Cardiac muscle cell (in vitro differentiated cells and primary cell): ENCODE measurements at places on chromosomes 4 and X. TPM values are rescaled to one million over a fixed set of nuclear protein-coding genes. Genes with fewer than 3 reads are reported as not detected.
A peak's percentile ranks its signal among the peaks of the same experiment; 100 is the strongest.

Gene HS3ST1
- polyA plus RNA-seq = 0.19 and 0.40 TPM in 2 replicates

Gene ARHGAP6
- 10.5 and 14.9 TPM in 2 replicates for polyA plus RNA-seq

Gene MAGEA2B
- polyA plus RNA-seq = 0.29 TPM in 1 of 2 replicates, not detected in the other

Gene ARHGAP36
- polyA plus RNA-seq = not detected in 2 replicates

Gene TMSB15C
- 3.3 and 3.8 TPM in 2 replicates for polyA plus RNA-seq

Gene PF4V1
- not detected in 2 replicates for polyA plus RNA-seq

Gene POF1B
- polyA plus RNA-seq = 0.76 TPM in 1 of 2 replicates, not detected in the other

Gene TMEM154
- polyA plus RNA-seq = 0.21 and 1.0 TPM in 2 replicates

GRCh38 chr4:65669111-65670019, 924 bp downstream of the EPHA5 start:
- peaks cover 4% of the 10 kb centered on the region for H3K4me1 ChIP-seq
- peak overlapping the region; percentile 37 for H3K4me3 ChIP-seq
- no peak overlapping the region for H3K27ac ChIP-seq
- H3K36me3 ChIP-seq = no peaks in the 10 kb centered on the region
- H3K27me3 ChIP-seq = peaks cover 82% of the 10 kb centered on the region

GRCh38 chr4:147740176-147740575, 8.3 kb downstream of the ARHGAP10 start:
- H3K27me3 ChIP-seq = no peaks in the 10 kb centered on the region
- H3K4me1 ChIP-seq = peaks cover 12% of the 10 kb centered on the region
- H3K27ac ChIP-seq = no peak overlapping the region
- DNase-seq = no peak
- H3K4me3 ChIP-seq = no peak overlapping the region

DNA sequence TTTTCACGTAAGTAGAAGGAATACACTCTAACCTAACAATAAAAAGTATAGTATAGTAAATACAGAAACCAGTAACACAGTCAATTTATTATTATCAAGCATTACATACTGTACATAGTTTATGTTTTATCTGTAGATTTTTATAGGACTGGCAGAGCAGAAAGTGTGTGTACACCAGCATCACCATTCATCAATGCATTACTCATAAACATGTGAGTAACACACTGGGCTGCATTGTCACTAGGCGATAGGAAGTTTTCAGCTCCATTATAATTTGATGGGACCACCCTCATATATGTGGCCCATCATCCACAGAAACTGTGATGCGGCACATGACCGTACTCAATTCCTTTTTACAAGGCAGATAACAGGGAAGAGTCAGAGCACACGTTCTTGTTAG, 137.8 kb upstream of the RBPJ start:
- H3K27me3 ChIP-seq = no peaks in the 10 kb centered on the region
- no peak overlapping the region for H3K4me3 ChIP-seq
- DNase-seq = no peak
- no peak overlapping the region for H3K27ac ChIP-seq

DNA sequence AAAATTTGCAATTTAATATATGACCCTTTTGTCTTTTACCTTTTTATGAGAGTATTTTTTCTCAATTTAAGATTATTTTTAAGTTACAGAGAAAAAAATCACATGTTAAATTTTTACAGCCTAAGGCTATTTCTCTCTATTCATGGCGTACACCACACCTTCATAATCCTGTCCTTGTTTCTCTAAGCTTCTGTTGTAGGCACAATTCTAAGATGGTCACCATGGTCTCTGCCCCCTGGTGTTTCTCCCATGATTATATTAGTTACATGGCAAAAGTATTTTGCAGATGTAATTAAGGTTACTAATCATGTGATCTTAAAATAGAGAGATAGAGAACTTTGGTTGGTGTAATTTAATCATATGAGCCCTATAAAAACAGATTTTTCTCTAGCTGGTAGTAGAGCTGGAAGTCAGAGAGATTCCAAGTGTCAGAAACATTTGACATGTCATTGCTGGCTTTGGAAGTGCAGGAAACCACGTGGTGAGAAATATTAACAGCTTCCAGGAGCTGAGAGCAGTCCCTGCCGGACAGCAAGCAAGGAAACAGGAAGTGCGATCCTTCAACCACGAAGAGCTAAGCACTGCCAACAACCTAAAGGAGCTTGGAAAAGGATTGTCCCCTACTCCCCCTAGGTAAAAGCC, 89.8 kb downstream of the EIF4E start:
- H3K4me1 ChIP-seq = peaks cover 2% of the 10 kb centered on the region
- H3K4me3 ChIP-seq = no peak overlapping the region
- H3K27ac ChIP-seq = no peak overlapping the region
- no peaks in the 10 kb centered on the region for H3K36me3 ChIP-seq
- no peaks in the 10 kb centered on the region for H3K27me3 ChIP-seq

- no peaks in the 10 kb centered on the region for H3K27me3 ChIP-seq
- no peak overlapping the region for H3K4me3 ChIP-seq
- no peak for DNase-seq
- H3K27ac ChIP-seq = no peak overlapping the region
- H3K4me1 ChIP-seq = no peaks in the 10 kb centered on the region
Observed at GRCh38 chr4:80462621-80463091, 127.1 kb downstream of the CFAP299 start.

DNA sequence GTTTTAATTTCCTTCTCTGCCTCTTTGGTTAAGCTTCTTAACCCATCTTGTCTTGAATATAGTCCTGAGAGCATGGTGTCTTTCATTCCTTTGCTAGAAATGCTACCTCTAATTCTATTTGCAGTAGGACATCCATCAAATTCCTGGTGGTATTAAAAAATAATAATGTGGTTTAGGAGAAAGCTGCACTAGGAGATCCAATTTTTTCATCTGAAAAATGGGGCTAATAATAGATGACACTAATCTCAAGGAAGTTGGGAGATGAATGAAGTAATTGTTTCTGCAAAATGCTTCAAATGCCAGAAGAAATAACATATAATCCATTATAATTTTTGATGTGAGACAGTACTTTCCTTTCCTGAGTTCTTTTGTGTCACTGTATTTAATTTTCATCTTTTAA, 194.9 kb downstream of the PACRGL start:
- DNase-seq = no peak
- H3K27ac ChIP-seq = no peak overlapping the region
- no peaks in the 10 kb centered on the region for H3K4me1 ChIP-seq
- no peaks in the 10 kb centered on the region for H3K27me3 ChIP-seq
- no peak overlapping the region for H3K4me3 ChIP-seq

- DNase-seq = peak; percentile 70
- H3K27ac ChIP-seq = no peak overlapping the region
- no peaks in the 10 kb centered on the region for H3K36me3 ChIP-seq
- H3K4me1 ChIP-seq = no peaks in the 10 kb centered on the region
- H3K27me3 ChIP-seq = no peaks in the 10 kb centered on the region
Observed at GRCh38 chr4:13461191-13461905, 22.8 kb downstream of the RAB28 start.

GRCh38 chr4:112109360-112110058, 35.7 kb upstream of the FAM241A start:
- no peaks in the 10 kb centered on the region for H3K4me1 ChIP-seq
- no peak overlapping the region for H3K4me3 ChIP-seq
- H3K27me3 ChIP-seq = no peaks in the 10 kb centered on the region
- no peak overlapping the region for H3K27ac ChIP-seq

DNA sequence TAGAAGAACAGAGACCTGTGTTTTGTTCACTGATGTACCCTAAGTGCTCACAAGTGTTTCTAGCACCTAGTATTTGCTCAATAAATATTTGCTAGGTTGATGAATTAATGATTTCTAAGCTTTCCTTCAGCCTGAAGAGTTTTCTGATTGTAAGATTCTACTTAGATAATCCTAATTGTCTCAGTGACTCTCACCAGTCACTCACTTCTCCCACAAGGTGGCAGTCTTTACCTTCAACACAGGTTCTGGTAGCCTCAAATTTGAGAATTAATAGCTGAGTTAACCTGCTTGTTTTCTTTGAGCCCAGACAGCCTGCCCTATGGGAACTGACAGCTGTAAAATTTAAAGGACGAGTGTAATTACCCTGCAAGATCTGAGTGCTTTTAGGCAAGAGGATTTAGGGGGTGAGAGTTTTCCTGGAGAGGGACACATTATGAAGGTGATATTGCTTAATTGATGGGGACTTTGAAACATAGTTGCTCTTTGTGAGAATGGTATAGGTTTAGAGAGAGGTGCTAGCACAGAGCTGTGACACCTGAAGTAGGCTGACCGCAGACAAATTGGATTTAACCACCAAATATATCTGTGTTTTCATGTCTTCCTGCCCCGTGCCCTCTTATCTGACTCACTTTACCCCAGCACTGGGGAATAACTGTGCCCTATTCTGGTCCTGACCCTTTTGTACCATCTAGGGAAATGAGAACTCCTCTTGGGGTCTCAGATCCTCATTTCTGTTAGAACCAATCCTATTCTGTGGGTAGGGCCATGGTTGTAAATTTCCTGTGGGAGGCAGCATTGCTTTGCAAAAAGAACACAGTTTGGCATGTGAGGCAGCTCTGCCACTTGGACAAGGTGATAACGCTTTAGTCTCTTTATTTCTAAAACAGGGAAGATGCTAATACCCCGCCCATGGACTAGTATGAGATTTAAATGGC, 27.7 kb downstream of the CD38 start:
- H3K27me3 ChIP-seq = no peaks in the 10 kb centered on the region
- H3K27ac ChIP-seq = no peak overlapping the region
- DNase-seq = peak; percentile 73
- no peaks in the 10 kb centered on the region for H3K4me1 ChIP-seq

GRCh38 chr4:2261110-2261852, 628 bp downstream of the MXD4 start:
- H3K27me3 ChIP-seq = no peaks in the 10 kb centered on the region
- no peaks in the 10 kb centered on the region for H3K36me3 ChIP-seq
- no peaks in the 10 kb centered on the region for H3K4me1 ChIP-seq
- peak overlapping the region; percentile 94 for H3K4me3 ChIP-seq
- peak overlapping the region; percentile 61 for H3K27ac ChIP-seq

GRCh38 chrX:40291553-40291952, 193.8 kb upstream of the BCOR start:
- H3K4me3 ChIP-seq = no peak overlapping the region
- H3K27ac ChIP-seq = no peak overlapping the region
- no peaks in the 10 kb centered on the region for H3K27me3 ChIP-seq
- DNase-seq = no peak
- H3K36me3 ChIP-seq = no peaks in the 10 kb centered on the region

- no peaks in the 10 kb centered on the region for H3K36me3 ChIP-seq
- no peak overlapping the region for H3K4me3 ChIP-seq
- H3K27ac ChIP-seq = no peak overlapping the region
- H3K27me3 ChIP-seq = no peaks in the 10 kb centered on the region
Observed at GRCh38 chr4:118917582-118917981, 28.9 kb downstream of the SYNPO2 start.

- peaks cover 59% of the 10 kb centered on the region for H3K4me1 ChIP-seq
- H3K36me3 ChIP-seq = no peaks in the 10 kb centered on the region
- H3K27ac ChIP-seq = peak overlapping the region; percentile 81
- peak; percentile 97 for DNase-seq
- H3K4me3 ChIP-seq = no peak overlapping the region
Observed at GRCh38 chr4:185839194-185839712, 27.3 kb upstream of the SORBS2 start.

- H3K27me3 ChIP-seq = no peaks in the 10 kb centered on the region
- H3K27ac ChIP-seq = no peak overlapping the region
- peaks cover 36% of the 10 kb centered on the region for H3K4me1 ChIP-seq
- no peak overlapping the region for H3K4me3 ChIP-seq
- no peak for DNase-seq
Observed at GRCh38 chr4:141056473-141056872, 76.8 kb downstream of the RNF150 start.

- no peak overlapping the region for H3K4me3 ChIP-seq
- no peaks in the 10 kb centered on the region for H3K27me3 ChIP-seq
- no peaks in the 10 kb centered on the region for H3K4me1 ChIP-seq
- no peak for DNase-seq
- no peaks in the 10 kb centered on the region for H3K36me3 ChIP-seq
Observed at GRCh38 chrX:27086237-27086636, 376.9 kb downstream of the PPP4R3C start.

GRCh38 chr4:114691865-114692264, 93.3 kb downstream of the UGT8 start:
- H3K4me1 ChIP-seq = peaks cover 6% of the 10 kb centered on the region
- no peak for DNase-seq
- no peak overlapping the region for H3K4me3 ChIP-seq
- H3K36me3 ChIP-seq = no peaks in the 10 kb centered on the region
- no peaks in the 10 kb centered on the region for H3K27me3 ChIP-seq

DNA sequence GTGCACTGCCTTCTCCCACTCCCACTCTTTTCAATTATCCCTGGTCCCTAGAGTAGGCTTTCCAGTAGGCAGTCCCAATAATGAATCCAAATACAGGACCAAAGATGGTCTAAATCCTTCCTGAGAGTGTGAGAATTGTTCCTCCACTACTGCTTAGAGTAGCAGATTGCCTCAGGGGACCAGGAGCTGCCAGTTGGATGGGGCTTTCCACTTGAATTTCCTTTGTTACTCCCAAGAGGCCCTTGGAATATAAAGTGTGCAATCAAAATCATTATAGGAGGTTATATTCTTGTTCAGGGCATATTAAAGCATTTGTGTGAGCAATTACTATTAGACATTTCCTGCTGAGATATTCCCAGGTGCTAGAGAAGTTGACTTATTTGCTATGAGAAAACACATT, 156.6 kb upstream of the TLL1 start:
- no peak overlapping the region for H3K4me3 ChIP-seq
- no peaks in the 10 kb centered on the region for H3K27me3 ChIP-seq
- no peak overlapping the region for H3K27ac ChIP-seq
- no peaks in the 10 kb centered on the region for H3K4me1 ChIP-seq

GRCh38 chr4:10022346-10023049, 1.2 kb upstream of the SLC2A9 start:
- DNase-seq = no peak
- H3K27me3 ChIP-seq = no peaks in the 10 kb centered on the region
- no peak overlapping the region for H3K27ac ChIP-seq
- no peak overlapping the region for H3K4me3 ChIP-seq

DNA sequence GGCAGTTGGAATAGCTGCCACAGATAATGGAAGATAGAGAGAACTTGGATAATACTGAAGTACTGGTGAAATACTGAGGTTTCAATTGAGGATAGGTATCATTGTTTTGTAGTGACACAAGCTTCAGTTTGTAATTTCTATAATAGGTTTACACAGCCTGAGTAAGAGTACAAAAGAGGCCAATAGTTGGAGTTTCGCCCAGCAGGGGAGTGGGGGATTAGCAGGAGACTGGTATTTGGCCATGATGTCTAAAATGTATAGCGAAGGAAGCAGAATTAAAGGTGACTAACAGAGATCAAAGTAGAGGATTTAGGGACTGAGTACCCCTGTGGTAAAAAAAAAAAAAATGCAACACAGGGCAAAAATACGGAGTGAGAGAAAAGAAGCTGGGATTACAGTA, 129.5 kb downstream of the KCTD8 start:
- no peak overlapping the region for H3K27ac ChIP-seq
- no peak for DNase-seq
- H3K36me3 ChIP-seq = no peaks in the 10 kb centered on the region
- H3K4me3 ChIP-seq = no peak overlapping the region

GRCh38 chr4:25834411-25835107, 28.2 kb downstream of the SEL1L3 start:
- no peaks in the 10 kb centered on the region for H3K4me1 ChIP-seq
- H3K27me3 ChIP-seq = no peaks in the 10 kb centered on the region
- H3K27ac ChIP-seq = no peak overlapping the region
- no peaks in the 10 kb centered on the region for H3K36me3 ChIP-seq
